Stimulated activated CD4-positive, alpha-beta T cell treated with anti-CD3 and anti-CD28 coated beads, Interleukin-1b, Interleukin-23, amount 100 ng/mL, for 1 hour (primary cell): ENCODE measurements at places on chromosomes 6 and 20.

DNA sequence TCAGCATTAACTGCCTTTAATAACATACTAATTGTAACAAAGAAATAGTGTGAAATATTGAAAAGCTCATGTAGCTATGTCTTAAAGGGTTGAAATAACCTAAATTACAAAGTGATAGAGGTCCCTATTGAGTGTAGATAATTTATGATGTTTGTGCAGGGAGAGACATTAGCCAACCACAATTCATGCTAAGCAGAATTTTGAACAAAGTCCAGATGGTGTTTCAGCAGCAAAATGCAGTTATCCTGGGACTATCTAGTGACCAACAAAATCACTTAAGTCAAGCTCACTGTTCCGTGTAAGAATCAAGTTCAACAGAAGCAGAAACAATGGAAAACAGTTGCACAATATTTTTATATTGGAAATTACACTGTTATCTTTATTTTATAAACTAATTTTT lies 218.5 kb downstream of the SIM1 start:
- no peak for DNase-seq

GRCh38 chr6:24313251-24314141 lies 44.4 kb downstream of the DCDC2 start:
- DNase-seq: no peak

DNA sequence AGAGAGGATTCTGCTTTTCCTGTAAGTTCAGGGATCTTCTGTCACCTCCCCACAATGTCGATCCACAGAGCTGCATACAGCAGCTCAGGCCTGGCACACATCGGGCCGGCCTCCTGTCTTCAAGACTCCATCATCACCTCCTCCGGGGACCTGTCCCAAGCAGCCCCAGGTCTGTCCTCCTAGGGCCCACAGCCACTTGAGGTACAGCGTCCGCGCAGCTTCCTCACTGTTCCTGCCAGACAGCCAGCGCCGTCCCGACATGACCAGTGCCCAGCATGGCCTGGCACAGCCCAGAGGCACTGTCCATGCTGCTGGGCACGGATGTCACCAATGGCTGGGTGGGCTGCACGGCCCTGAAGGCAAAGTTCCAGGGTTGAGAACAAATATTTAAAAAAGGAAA lies 101.6 kb downstream of the DLL1 start:
- no peak for DNase-seq

GRCh38 chr6:148867862-148868261 lies 121.0 kb downstream of the UST start:
- DNase-seq: no peak

- no peak for DNase-seq
These were observed 30.4 kb downstream of the CD40 start for GRCh38 chr20:46148313-46149208.
